IMR-90 (cell line): ENCODE measurements at places on chromosomes 5 and 9. TPM values are rescaled to one million over a fixed set of nuclear protein-coding genes. Genes with fewer than 3 reads are reported as not detected.

Gene COMMD10
- 9.5 and 12.8 TPM in 2 replicates for polyA plus RNA-seq

Gene NR5A1
- not detected in 2 replicates for polyA plus RNA-seq

Gene CENPK
- polyA plus RNA-seq: 6.6 and 9.4 TPM in 2 replicates

Gene MSX2
- 3.7 and 4.0 TPM in 2 replicates for polyA plus RNA-seq

Gene KLF9
- 4.1 and 4.3 TPM in 2 replicates for polyA plus RNA-seq

DNA sequence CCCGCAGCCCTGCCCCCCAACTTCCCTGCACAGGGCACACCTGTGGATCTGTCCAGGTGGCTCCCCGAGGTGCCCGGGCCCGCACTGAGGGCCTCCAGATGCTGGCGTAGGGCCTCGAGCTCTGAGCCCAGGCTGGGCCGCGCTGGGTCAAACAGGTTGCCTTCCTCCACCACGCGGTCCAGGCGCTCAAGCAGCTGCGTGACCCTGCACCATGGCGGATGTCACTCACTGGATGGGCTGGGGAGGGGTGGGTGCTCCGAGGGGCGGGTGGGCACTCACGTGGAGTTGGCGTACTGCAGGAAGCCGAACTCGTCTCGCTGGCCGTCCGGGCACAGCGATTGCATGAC is 5.4 kb downstream of the ABCA2 start:
- peaks cover 7% of the 10 kb centered on the region; the same call in 1 of the 2 replicates for H3K36me3 ChIP-seq
- H3K27ac ChIP-seq: no peak overlapping the region
- no peaks in the 10 kb centered on the region for H3K27me3 ChIP-seq
- H3K4me1 ChIP-seq: peaks cover 5% of the 10 kb centered on the region

- DNase-seq: peak; percentile 45
- no peaks in the 10 kb centered on the region for H3K36me3 ChIP-seq
- 0 out of 2 replicates have a peak, but pooled peaks cover 2% of the 10 kb centered on the region for H3K4me1 ChIP-seq
- H3K27ac ChIP-seq: no peak overlapping the region
- H3K4me3 ChIP-seq: no peak overlapping the region
These were observed 245.5 kb downstream of the SMARCA2 start for GRCh38 chr9:2260417-2261306.

- H3K27me3 ChIP-seq: no peaks in the 10 kb centered on the region
- no peaks in the 10 kb centered on the region for H3K36me3 ChIP-seq
- H3K4me3 ChIP-seq: no peak overlapping the region
- no peak overlapping the region for H3K27ac ChIP-seq
- peaks cover 7% of the 10 kb centered on the region; the same call in 1 of the 2 replicates for H3K4me1 ChIP-seq
These were observed 174.0 kb downstream of the NR3C1 start for GRCh38 chr5:143229426-143229895.

DNA sequence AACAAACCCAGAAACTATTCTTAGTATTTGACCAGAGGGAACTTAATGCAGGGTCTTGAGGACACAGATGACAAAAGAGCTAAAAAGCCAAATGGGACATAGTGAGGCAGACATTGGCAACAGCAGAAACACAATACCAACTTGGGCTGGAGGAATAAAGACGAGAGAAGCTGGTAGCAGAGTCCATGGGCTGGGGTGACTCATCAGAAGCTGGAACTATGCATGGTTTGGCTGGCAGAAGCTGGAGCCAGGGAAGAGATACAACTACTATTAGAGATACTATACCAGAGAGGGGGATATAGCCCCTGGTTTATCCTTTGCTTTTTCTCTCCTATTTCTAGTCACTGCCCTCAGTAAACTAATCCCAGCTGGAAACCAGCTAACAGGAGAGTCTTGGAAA is 29.2 kb upstream of the DPYSL3 start:
- no peak overlapping the region for H3K4me3 ChIP-seq
- peak; percentile 46 for DNase-seq
- H3K36me3 ChIP-seq: no peaks in the 10 kb centered on the region
- H3K27ac ChIP-seq: no peak overlapping the region
- peaks cover 4% of the 10 kb centered on the region for H3K4me1 ChIP-seq

DNA sequence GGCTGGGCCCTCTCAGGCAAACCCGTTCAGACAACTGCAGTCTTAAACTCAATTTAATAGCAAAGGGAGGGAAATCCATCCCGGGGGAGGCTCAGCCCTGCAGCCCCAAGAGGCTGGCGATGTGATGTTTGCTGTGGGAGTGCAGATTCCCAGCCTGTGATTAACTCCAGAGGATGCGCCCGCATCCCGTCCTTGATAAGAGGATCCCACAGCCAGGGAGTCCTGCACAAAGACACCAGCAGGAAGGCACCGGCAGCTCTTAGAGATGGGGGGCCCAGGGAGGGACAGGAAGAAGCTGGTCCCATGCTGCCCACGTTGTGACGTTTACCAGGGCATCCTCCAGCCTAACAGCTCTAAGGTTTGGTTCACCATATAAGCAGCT is 64.7 kb downstream of the MRPL36 start:
- DNase-seq: no peak
- H3K4me3 ChIP-seq: no peak overlapping the region
- H3K27me3 ChIP-seq: no peaks in the 10 kb centered on the region; the same call in 1 of the 2 replicates
- H3K4me1 ChIP-seq: no peaks in the 10 kb centered on the region

GRCh38 chr9:76424491-76424890 is 30.3 kb upstream of the RFK start:
- no peaks in the 10 kb centered on the region for H3K27me3 ChIP-seq
- H3K27ac ChIP-seq: no peak overlapping the region
- no peaks in the 10 kb centered on the region for H3K36me3 ChIP-seq
- H3K4me3 ChIP-seq: no peak overlapping the region

- no peak for DNase-seq
- no peaks in the 10 kb centered on the region for H3K27me3 ChIP-seq
- H3K4me3 ChIP-seq: no peak overlapping the region
- no peak overlapping the region for H3K27ac ChIP-seq
These were observed 47.3 kb downstream of the MED27 start for GRCh38 chr9:132032238-132032950.

DNA sequence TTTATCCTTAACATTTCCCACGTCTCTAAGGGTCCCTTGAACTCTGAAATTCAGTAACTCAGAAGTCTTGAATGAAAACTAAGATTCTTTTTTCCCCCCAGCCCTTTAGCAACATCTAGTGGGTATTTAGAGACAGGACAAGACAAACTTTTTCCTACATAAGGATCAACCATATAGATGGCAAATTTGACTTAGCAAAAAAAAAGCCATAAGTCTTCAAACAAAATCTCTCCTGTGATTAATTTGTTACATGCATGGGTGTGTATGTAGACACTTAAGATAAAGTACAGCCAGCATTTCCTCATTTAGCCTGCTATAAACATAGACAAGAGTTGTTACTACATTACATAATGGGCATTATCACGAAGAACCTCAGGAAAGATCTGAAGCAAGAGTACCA is 29.1 kb upstream of the ANKRD31 start:
- DNase-seq: peak; percentile 53
- no peak overlapping the region for H3K27ac ChIP-seq
- no peaks in the 10 kb centered on the region for H3K4me1 ChIP-seq
- no peaks in the 10 kb centered on the region for H3K36me3 ChIP-seq
- no peak overlapping the region for H3K4me3 ChIP-seq

- H3K36me3 ChIP-seq: no peaks in the 10 kb centered on the region
- H3K27ac ChIP-seq: peak overlapping the region; percentile 12; the same call in 1 of the 2 replicates
- DNase-seq: no peak
- no peaks in the 10 kb centered on the region for H3K27me3 ChIP-seq
These were observed 177.2 kb downstream of the MAPKAP1 start for GRCh38 chr9:125529589-125530515.

GRCh38 chr9:8980496-8981013 is 1181.0 kb upstream of the DMAC1 start:
- no peaks in the 10 kb centered on the region for H3K4me1 ChIP-seq
- H3K36me3 ChIP-seq: no peaks in the 10 kb centered on the region
- H3K27me3 ChIP-seq: no peaks in the 10 kb centered on the region
- no peak for DNase-seq
- H3K27ac ChIP-seq: no peak overlapping the region

GRCh38 chr9:98971168-98971914 is 27.6 kb downstream of the COL15A1 start:
- H3K27me3 ChIP-seq: no peaks in the 10 kb centered on the region
- H3K4me1 ChIP-seq: peaks cover 20% of the 10 kb centered on the region
- peaks cover 8% of the 10 kb centered on the region; the same call in 1 of the 2 replicates for H3K36me3 ChIP-seq
- peak; percentile 91 for DNase-seq
- H3K4me3 ChIP-seq: no peak overlapping the region
- peak overlapping the region; percentile 89 for H3K27ac ChIP-seq

- H3K36me3 ChIP-seq: no peaks in the 10 kb centered on the region
- H3K27me3 ChIP-seq: no peaks in the 10 kb centered on the region
These were observed 40.0 kb upstream of the GRAMD2B start for GRCh38 chr5:126383246-126383645.

GRCh38 chr9:91211414-91211813 is 150.3 kb downstream of the AUH start:
- no peak for DNase-seq
- H3K36me3 ChIP-seq: no peaks in the 10 kb centered on the region
- H3K4me1 ChIP-seq: peaks cover 9% of the 10 kb centered on the region
- H3K27ac ChIP-seq: no peak overlapping the region
- no peak overlapping the region for H3K4me3 ChIP-seq

GRCh38 chr5:50853151-50853550 is 186.7 kb downstream of the PARP8 start:
- H3K36me3 ChIP-seq: no peaks in the 10 kb centered on the region
- DNase-seq: no peak
- H3K4me1 ChIP-seq: no peaks in the 10 kb centered on the region
- H3K27ac ChIP-seq: no peak overlapping the region
- H3K27me3 ChIP-seq: no peaks in the 10 kb centered on the region

DNA sequence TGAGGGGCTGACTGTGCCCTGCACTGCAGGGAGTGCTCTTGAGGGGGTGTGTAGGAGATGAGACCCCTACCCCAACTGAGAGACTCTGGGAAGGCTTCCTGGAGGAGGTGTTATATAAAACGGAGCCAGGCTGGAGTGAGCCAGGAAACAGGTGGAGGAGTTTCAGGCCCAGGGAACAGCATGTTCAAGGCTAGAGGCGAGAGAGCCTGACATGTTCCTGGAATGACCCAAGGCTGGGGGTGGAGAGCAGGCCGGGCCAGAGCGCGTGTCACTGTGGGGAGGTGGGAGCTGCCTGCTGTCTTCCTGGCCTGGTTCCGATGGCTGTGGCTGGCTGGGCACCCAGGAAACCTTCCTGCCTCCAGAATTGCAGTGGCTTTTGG is 48.7 kb downstream of the RXRA start:
- no peaks in the 10 kb centered on the region; the same call in 1 of the 2 replicates for H3K36me3 ChIP-seq
- no peak overlapping the region for H3K4me3 ChIP-seq

DNA sequence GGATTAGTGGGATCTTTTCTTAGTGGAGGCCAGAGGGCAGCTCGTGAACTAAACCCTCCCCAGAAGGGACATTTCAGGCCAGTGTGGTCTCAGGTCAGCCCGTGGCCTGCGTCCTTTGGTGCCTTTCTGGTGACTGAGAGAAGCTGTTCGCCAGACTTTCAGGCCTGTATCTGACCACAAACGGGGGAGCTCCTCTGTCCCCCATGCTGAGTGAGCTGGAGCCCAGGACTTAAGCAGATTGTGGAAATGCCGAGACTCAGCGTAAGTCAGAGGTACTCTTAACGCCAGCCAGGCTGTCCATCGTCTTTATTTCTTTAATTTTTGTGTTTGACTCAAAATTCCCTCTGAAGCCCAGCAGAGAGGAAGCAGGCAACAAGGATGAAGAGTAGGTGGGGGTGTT is 54.8 kb upstream of the NCS1 start:
- H3K4me3 ChIP-seq: no peak overlapping the region
- peaks cover 20% of the 10 kb centered on the region for H3K36me3 ChIP-seq
- no peak overlapping the region for H3K27ac ChIP-seq
- peaks cover 24% of the 10 kb centered on the region for H3K4me1 ChIP-seq
- no peak for DNase-seq

- DNase-seq: no peak
- no peaks in the 10 kb centered on the region for H3K27me3 ChIP-seq
- no peaks in the 10 kb centered on the region for H3K36me3 ChIP-seq
- H3K4me1 ChIP-seq: no peaks in the 10 kb centered on the region
- no peak overlapping the region for H3K27ac ChIP-seq
These were observed 48.3 kb upstream of the HRH2 start for GRCh38 chr5:175609526-175609925.

DNA sequence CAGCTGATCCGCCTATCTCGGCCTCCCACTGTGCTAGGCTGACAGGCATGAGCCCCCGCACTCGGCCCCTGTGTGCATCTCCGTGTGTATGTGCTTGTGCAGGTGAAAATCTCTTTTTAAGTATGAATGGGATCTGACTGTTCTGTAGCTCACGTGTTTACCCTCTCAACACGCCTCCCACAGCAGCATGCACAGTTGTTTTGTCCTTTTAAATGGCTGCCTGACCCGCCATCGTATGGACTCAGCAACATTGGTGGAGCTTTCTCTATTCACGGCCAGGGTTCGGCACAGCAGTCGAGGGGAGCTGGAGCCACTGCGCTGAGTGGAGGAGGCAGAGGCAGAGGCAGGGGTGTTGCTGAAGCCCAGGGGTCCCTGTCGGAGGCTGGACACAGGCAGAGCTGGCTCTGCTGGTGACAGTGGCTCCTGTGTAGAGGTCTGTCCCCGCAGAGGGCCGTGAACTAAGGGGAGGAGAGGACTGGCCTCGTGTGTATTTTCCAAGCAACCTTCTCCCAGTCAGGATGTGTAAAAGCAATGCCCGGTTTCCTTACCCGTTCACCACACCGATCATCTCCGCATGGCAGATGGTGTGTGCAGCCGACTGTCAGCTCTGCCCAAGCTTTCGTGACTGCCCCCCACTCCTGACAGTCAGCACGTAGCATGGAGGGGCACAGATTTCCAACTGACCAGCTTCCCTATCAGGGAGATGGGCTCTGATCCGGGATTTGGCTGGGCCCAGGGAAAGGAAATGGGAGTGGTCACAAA is 37.3 kb downstream of the MRPL36 start:
- no peak overlapping the region for H3K4me3 ChIP-seq
- peaks cover 7% of the 10 kb centered on the region; the same call in 1 of the 2 replicates for H3K27me3 ChIP-seq
- no peaks in the 10 kb centered on the region for H3K36me3 ChIP-seq
- peaks cover 3% of the 10 kb centered on the region; the same call in 1 of the 2 replicates for H3K4me1 ChIP-seq
- DNase-seq: no peak

DNA sequence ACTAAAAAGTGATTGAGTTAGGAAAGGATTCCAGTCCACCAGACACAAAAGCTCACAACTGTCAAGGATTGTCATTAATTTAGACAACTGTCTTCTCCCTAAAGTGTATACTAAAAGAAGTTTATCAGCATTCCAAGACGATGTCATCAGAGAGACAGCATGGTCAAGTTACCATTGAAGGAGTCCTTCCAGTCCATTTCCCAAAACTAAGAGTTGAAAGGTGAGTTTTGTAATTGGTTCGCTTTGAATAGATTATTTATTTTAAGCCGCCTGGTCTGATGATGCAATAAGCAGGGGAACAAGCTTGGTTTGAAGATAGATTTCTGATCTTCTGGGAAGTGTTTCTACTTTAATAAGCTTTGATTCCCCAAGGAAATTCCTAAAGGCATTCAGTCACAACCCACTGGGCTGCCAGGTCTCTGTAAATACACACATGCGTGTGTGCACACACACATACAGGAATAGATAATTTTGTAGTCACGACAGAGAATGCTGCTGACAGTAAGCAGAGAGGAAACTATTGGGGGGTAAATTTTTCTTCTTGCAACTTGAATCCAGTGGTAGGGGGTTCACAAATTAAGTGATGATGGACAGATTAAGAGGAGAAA is 234.8 kb downstream of the PIK3R1 start:
- no peaks in the 10 kb centered on the region for H3K27me3 ChIP-seq
- H3K36me3 ChIP-seq: no peaks in the 10 kb centered on the region
- no peaks in the 10 kb centered on the region; the same call in 1 of the 2 replicates for H3K4me1 ChIP-seq
- peak; percentile 77 for DNase-seq
- peak overlapping the region; percentile 72; the same call in 1 of the 2 replicates for H3K27ac ChIP-seq
- no peak overlapping the region for H3K4me3 ChIP-seq

GRCh38 chr5:37721447-37721871 is 118.4 kb downstream of the GDNF start:
- DNase-seq: peak; percentile 36
- no peak overlapping the region for H3K27ac ChIP-seq
- H3K4me1 ChIP-seq: peaks cover 9% of the 10 kb centered on the region
